ENCODE measurements at places on chromosomes 2 and 18.

GRCh38 chr2:239025096-239025801 lies 177.4 kb downstream of the TWIST2 start:
- DNase-seq = peak; percentile 72

GRCh38 chr2:76731157-76731556 lies 791.0 kb downstream of the LRRTM4 start:
- no peak for DNase-seq

DNA sequence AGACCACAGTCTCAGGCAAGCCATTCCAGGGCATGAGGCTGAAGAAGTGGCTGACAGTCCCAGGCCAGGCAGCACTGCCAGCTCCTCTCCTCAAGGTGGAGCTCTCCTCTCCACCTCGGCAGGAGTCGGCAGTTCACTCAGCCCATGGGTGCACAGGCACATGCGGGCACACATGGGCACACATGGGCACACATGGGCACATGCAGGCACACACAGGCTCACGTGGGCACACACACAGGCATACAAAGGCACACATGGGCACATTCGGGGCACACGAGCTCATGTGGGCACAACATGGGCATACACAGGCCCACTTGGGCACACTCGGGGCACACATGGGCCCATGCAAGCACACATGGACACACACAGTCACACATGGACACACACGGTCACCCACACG lies 65.3 kb upstream of the TAF1B start:
- no peak for DNase-seq

DNA sequence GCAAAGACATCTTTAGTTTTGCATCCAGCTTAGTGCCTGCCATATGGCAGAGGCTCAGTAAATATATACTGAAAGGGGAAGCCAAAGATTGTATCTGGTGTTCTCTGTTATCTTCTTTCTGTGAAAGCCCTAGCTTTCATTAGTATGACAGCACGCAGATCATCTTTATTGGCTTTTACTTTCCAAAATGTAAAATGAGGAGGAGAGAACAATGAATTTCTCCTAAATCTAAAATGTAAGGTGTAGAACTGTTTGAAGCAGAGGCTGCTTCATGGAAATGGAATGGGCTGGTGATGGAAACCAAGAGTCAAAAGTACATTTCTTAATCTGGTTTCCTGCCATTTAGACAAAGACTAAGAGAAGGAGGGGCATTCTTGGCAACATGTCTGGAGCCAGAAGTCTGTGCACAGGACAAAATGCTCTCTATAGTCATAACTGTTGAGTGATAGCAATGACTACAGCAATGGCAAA lies 1029.9 kb upstream of the PIK3C3 start:
- no peak for DNase-seq

- peak; percentile 84 for DNase-seq
Measured at GRCh38 chr2:145760781-145761649, 1241.1 kb upstream of the ZEB2 start.

DNA sequence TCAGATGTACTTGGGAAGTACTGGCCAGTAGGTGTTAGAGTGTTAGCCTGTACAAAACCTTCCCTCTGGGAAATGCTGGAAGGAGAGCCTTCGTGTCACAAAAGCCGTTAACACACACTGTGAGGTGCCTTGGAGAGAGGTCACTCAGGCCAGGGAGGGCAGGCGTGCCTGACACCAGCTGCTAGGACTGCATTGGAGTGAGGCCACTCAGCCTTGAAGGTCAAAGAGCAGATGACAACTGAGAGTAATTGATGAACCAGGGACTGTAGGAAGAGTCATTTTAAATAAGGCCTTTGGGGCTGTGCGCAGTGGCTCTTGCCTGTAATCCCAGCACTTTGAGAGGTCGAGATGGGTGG lies 45.4 kb downstream of the ASAP2 start:
- no peak for DNase-seq

DNA sequence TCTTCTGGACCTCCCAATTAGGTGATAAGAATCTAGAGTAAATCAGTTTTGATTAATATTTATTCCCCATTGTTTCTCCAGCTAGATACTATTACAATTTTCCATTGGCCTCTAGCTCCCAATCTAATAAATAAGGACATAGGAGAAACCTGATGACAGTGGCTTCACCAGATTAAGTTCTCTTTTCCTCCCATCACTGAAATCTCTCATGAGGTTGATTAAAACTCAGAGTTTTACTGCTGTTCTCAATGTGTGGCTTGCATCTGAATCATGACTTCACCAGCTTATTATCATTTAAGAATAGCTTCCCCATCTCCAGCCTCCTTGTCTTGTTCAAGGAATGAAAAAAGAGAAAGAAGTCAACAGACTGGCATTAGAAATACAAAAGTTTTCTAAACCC lies 3.9 kb upstream of the CCDC102B start:
- DNase-seq = no peak

GRCh38 chr2:94873362-94874276 lies 2.4 kb downstream of the TEKT4 start:
- no peak for DNase-seq

- no peak for DNase-seq
Measured at GRCh38 chr2:2846332-2847208, 515.5 kb upstream of the MYT1L start.

DNA sequence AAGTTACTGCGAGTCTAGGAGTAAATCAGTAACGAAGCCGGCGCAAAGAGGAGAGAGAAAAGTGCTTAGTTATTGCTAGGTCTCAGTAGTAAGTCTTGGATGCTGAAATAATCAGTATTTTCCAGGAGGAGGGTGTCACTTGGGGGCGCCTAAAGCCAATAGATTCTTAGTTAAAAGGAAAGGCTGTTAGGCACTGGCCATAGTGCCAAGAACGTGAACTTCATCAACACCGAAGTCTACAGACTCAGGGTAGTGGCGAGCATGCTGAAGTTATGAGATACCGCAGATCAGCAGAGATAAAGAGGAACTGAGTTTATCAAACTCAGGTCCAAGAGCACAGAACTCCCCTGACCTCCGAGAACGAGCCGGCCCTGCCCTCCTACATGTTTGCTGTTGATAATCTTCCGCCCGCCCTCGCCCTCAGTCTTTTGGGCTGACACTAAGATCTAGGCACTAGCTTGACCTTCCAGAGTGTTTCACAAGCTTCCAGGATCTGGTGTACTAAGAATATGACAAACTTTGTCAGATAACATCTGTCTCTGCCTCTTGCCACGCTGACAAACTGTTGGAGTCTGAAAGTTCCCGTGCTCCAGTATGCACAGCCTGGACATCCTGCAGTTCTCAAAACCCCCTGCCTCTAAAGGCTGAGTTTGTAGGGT lies 49.2 kb downstream of the CYB5A start:
- DNase-seq = no peak

DNA sequence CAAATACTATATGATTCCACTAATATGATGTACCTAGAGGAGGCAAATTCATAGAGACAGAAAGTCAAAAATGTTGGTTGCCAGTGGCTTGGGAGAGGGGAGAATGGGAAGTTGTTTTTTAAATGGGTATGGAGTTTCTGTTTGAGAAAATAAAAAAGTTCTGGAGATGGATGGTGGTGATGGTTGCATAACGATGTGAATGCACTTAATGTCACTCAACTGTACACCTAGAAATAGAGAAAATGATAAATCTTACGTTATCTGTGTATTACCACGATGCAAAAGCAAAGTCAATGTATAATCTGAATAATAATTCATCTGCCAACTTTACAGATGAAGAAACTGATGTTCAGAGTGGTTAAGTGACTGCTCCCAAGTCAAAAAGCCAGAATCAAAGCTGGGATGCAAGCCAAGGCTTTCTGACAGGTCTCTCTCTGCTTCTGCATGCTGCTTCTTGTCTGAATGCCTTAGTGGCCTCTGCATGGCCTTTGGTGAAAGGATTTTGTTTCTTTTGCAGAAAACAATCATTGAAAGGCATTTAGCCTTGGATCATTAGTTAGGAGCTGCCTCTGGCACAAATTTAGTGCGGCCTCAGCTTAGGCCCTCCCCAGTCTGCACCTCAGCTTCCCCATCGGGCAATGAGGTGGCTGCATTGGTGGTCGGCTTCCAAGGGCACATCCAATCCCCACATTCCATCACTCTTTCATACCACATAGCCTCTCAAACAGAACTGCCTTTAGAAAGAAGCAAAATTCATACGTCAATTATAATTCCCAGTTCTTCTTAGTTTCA lies 46.5 kb upstream of the MYCN start:
- DNase-seq = no peak

GRCh38 chr2:100986157-100986556 lies 15.9 kb upstream of the RPL31 start:
- no peak for DNase-seq

DNA sequence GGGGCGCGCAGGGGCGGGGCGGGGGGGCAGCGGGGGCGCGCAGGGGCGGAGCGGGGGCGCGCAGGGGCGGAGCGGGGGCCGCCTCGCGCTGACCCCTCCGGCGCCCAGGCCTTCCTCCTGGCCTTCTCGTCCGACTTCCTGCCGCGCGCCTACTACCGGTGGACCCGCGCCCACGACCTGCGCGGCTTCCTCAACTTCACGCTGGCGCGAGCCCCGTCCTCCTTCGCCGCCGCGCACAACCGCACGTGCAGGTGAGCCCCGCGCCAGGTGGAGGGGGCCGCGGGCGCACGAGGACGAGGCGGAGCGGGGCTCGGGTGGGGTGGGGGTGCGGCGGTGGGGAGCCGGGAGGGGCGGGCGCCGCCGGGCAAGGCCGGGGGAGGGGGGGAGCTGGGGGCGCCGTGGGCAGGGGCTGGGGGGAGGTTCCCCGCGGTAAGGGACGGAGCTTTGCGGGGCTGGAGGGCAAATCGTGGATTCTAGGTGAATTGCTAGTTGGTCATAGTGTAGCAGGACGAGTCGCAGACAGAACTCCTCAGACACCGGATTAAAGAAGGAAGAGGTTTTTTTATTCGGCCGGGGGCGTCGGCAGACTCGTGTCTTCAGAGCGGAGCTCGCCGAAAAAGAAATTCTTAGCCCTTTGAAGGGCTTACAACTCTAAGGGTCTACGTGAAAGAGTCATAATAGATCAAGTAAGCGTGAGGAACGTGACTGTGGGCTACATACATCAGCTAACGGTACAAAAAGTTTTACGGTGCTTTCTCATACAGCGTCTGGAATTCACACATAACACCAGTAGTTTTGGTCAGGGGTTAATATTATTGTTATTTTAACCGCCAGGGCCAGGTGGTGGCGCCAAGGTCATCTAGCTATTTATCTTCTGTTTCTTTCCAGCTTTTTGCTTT lies 29.9 kb downstream of the ANO7 start:
- DNase-seq = peak; percentile 13

- peak; percentile 67 for DNase-seq
Measured at GRCh38 chr18:45621061-45621511, 5.8 kb downstream of the SLC14A2 start.

GRCh38 chr2:70508711-70509462 lies 44.7 kb downstream of the TGFA start:
- no peak for DNase-seq

DNA sequence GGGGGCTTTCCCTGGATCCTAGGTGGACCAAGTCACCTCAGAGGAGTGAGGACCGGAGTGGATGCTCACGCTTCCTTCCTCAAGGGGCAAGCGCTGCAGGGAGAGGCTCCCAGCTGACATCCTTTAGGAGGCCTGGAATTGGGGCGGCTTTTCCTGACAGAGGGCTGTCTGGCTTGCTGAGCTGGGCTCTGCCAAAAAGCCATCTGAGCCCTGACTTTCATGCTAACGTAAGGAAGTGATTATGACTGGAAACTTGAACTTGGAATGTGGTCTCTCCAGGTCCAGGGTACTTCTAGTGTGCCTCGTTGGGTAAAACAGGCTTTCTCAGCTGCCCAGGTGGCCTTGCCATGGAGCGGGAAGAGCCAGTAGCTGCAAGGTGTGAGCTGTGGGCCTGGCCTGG lies 268.3 kb upstream of the SPRED2 start:
- no peak for DNase-seq

GRCh38 chr2:191611614-191612013 lies 66.3 kb upstream of the NABP1 start:
- no peak for DNase-seq

GRCh38 chr2:20633001-20633400 lies 17.9 kb downstream of the HS1BP3 start:
- DNase-seq = no peak

DNA sequence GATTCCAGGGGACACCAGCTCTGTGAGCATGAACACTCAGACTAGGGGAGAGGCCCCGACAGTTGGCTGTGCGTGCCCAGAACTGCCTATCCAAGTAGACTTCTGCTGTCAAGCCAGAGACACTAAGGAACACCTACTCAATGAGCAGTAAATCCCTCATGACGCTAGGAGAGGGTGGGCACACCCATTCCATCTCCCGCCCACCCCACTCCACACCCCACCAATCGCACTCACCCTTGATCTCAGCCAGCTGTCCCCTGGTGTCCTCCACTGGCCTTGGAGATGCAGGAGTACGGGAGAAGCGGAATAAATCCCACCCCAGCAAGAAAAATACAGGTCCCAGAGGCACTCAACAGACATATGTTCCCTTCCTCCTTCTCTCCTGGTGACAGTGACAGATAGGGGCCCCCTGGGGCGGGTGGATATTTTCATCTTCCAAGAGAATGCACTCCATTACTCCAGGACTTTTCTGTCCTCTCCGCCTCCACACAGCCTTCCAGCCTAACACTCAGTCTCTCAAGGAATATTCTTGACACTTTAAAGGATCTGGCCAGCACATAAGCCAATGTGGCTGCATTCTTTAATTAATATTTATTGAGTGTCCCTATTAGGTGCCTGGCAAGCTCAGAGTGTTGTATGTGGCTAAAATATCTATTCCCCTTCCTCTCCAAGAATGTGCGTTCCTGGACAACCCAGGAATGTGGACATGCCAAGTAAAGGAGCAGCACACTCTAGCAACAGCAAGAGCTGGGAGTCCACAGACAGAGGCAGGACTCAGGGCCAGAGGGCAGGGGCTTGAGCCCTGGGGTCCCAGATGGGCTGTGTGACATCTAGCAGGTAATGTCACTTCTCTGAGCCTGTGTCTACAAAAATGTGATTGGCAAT lies 13.1 kb upstream of the SMAD7 start:
- DNase-seq = no peak

DNA sequence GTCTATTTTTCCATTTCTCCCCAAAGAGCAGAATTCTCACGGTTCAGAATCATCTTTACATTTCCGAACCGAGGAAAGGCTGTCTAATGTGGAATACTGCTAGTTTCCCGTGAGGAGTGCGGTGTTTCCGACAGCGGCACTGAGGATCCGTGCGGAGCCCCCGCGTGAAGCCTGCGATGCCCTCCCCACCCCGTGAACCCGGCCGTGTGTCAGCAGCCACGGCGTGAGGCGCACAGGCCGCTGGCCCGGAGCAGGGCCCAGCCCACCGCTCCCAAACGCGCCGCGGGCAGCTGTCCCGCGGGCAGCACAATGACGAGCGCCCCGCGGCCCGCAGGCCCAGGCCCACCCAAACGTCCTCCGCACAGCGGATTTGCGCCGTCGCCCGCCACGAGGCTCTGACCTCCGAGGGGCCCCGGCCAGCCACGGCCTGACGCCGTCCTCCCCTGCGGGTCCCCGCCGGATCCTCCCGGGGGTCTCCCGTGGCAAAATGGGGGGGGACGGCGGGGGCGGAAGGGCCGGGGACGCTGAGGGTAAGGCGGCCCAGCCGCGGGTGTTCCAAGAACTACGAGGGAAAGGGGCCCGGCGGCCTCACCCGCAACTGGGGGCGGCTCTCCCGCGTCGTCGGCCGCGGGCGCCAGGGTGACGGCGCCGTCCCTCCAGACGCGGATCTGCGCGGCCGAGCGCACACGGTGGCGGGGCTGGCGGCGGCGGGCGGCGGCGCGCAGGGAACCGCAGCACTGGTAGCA lies 796 bp downstream of the SPIRE1 start:
- peak; percentile 28 for DNase-seq

- DNase-seq = no peak
Measured at GRCh38 chr2:202018950-202019349, 14.7 kb upstream of the FZD7 start.

GRCh38 chr2:171878481-171878993 lies 15.5 kb downstream of the SLC25A12 start:
- peak; percentile 96 for DNase-seq

GRCh38 chr18:64562651-64563050 lies 413.8 kb upstream of the LINC00305 start:
- no peak for DNase-seq

Data from choroid plexus epithelial cell (primary cell).